Endothelial cell (in vitro differentiated cells): ENCODE measurements at places on chromosomes 11 and 22. TPM values are rescaled to one million over a fixed set of nuclear protein-coding genes. Genes with fewer than 3 reads are reported as not detected.

The CCT8L2 gene
- not detected for total RNA-seq

The ANO5 gene
- total RNA-seq, result 3.5 TPM

The ELFN2 gene
- 1.2 TPM for total RNA-seq

DNA sequence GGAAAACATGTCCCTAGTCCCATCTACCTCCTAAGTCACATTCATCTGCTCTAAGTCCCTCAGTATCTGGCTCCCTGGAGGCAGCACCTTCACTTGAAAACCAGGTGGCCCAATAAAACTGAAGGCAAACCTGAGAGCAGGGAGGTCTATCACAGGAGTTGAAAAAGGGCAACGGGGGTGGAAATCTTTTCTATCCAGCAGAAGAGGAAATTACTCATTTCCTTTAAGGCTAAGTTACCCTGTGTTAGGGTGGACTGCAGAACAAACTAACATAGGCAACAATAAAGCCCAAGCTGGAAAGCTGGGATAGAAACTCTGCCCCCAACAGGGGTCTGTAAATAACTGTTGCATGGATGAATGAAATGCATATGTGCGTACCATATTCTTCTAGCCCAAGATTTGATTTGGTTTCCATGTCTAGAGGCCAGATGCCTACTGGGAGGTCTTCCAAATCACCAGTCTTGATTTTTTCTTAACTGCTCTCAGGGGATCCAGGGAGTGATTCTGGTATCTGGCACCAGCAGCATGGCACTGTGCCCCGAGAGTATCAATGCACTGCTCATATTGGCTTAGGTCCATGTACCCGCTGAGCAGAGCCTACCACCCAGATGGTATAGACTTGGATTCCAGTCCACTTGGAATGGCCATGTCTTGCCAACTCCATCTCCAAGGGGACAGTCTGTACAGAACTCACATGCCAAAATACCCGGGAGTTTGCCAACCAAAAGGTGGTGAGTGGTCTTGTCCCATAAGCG is 350.0 kb upstream of the NCAM1 start:
- no peak for DNase-seq

DNA sequence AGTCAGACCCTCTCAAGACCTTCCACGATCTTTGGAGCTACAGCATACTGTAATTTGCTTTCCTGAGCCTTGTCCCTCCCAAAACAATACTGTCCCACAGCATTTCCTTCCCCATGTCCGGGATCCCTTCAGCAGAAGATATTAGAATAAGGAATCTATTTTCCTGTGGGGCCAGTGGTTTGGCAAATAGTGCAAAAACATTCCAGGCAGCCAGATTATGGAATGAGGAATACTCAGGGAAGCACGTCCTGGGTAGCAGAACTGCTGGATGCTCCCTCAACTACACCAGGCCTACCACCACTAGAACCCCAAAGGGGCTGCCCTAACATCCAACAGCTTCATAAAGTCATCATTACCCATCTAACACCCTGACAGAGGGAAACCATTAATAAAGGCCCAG is 61.5 kb downstream of the AAMDC start:
- no peak for DNase-seq

GRCh38 chr11:108662700-108663099 is 2.2 kb upstream of the DDX10 start:
- DNase-seq, result no peak

DNA sequence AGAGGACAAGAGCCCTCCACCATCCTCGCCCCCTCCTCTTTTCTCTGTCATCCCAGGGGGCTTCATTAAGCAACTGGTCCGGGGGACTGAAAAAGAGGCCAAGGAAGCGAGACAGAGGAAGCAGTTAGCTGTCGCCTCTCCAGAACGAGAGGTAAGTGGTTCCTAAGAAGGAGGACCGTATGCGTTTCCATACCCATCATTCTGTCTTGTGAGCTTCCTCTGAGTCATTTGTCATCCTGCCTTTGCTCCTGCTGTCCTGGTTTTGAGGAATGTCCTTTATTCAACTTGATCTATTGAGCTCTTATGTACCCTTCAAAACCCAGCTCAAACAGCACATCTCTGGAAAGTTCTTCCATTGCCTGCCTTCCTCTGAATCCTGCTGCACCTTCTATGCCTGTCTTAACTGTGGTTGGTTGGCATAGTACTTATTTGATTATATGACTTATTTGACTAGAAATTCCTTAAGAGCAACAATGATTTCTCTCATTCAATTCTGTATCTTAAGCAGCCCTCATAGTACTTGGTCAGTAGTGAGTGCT is 21.3 kb downstream of the MYO18B start:
- no peak for DNase-seq

DNA sequence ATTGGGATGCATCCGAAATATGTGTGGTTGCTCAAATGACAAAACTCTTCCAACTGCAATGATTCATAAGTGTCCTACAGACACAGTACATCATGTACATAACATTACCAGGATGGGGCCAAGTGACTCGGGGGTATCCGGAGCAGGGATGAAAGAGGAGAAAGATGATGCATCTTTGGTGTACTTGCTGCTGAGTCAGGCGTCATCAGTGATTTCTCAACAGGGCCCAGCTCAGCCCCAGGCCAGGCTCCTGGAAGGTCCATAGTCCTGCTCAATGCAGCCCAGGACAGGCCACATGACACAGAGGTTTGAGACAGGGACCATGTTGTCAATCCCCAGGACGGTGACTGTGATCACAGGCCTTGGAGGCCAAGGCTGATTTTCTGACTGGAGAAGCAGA is 59.3 kb downstream of the GGTLC2 start:
- no peak for DNase-seq
